ENCODE measurements at places on chromosomes 11 and 22. TPM values are rescaled to one million over a fixed set of nuclear protein-coding genes. Genes with fewer than 3 reads are reported as not detected.

MPST gene
- 5.6 TPM for total RNA-seq

GRCh38 chr11:44870181-44870580 is 80.5 kb downstream of the TP53I11 start:
- H3K36me3 ChIP-seq = peaks cover 4% of the 10 kb centered on the region
- H3K27me3 ChIP-seq = peaks cover 6% of the 10 kb centered on the region
- no peak for DNase-seq
- H3K4me3 ChIP-seq = no peak overlapping the region

MRPL49 gene
- 99.9 TPM for total RNA-seq

DNA sequence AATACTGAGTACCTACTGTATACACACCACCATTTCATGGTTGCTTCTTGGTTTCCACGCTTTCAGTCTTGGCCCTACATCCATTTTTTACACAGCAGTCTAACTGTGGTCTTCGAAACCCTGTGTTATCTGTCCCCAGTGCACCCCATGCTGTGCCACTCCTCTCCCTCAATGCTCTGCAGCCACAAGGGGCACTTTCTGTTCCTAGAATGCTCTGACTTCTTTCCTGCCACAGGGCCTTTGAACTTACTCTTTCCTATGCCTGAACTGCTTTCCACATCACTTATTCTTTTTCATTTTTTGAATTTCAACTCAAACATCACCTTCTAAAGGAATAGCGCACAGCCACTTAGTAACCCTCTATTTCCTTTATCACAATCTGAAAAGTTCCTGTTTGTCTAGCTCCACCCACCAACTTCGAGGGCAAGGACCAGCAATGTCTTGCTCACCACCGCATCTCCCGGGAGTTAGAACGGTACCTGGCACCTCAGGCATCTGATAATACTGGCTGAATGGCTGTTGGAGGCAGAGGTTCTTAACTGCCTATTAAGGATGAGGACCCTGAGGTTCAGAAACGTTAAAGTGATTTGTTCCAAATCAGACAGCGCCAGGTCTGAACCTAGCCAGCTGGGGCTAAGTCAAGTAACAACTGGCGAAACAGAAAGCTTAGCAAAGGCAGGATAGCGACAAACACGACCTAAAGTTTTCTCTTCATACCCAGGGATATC is 568 bp downstream of the ALG8 start:
- DNase-seq = peak; percentile 36
- H3K27ac ChIP-seq = peak overlapping the region; percentile 95
- H3K4me3 ChIP-seq = peak overlapping the region; percentile 91

DNA sequence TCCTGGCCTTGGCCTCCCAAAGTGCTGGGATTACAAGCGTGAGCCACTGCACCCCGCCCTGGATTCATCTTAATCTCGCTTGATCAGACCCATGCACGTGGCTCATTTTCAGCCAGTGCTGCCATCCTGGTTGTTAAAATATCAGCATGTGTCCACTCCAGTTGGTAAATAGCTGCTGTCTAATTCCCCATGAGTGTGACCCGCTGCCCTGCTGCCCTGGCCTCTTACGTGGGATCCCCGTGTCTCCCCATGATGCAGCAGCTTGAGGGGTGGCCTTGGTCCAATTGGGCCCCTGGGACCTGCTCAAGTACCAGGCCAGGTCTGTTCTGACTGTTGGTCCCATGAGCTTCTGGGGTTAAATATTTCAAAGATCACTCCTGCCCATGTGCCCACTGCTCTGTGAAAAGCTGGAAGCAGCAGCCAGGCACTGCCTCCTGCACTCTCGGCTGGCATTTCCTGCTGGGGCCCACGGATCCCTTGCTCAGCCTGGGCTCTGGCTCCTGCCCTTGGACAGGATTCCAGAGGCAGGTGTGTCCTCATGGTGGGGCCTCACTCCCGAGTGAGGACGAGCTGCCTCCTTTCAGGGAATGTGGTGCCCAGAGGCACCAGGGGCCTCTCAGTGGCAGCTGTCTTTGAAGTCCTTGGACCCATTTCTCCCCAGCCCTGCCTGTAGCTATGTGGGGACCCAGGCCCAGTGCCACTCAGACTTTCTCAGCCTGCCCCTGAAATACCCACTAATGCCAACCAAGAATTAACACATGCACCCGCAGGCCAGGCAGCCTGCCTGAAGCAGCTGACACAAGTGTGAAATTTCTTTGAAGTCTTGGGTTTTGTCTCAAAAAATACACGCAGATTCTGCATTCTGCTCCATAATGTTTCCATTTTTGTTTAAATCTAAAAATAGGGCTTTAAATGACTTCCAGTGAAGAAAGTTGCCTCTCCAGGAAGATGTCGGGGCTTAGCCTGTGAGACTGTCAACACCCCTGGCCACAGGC is 38.1 kb upstream of the PRDM11 start:
- DNase-seq = no peak
- no peaks in the 10 kb centered on the region for H3K36me3 ChIP-seq
- H3K4me1 ChIP-seq = no peaks in the 10 kb centered on the region
- peaks cover 24% of the 10 kb centered on the region for H3K27me3 ChIP-seq
- no peak overlapping the region for H3K4me3 ChIP-seq
- H3K27ac ChIP-seq = no peak overlapping the region

PACSIN3 gene
- total RNA-seq = 7.0 TPM

All from activated naive CD8-positive, alpha-beta T cell treated with anti-CD3 and anti-CD28 coated beads for 36 hours (primary cell).